ENCODE measurements at places on chromosomes 2 and 18. TPM values are rescaled to one million over a fixed set of nuclear protein-coding genes. Genes with fewer than 3 reads are reported as not detected.

Gene CYP27A1
- 10.8 TPM for total RNA-seq

Gene GPR39
- 0.20 TPM for total RNA-seq

DNA sequence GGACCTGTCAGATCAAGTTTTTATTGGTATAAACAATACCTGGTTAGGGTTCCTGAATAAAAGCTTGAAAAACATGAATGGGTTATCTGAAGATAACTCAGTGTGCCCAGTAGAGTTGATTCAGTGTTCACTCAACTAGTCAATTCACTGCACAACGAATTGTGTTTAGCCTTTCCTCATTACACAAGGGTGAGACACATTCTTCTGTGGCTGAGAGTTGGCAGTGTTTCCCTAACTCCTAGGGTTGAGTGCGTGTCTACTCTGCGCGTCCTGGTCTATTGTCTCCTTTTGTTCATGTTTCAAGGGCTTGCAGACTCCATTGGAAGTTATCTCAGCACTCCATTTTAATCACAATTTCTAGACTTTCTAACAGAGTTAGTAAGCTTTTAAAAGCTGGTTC is 32.8 kb upstream of the TMEM178A start:
- no peak for DNase-seq

Gene C2orf81
- 0.30 TPM for total RNA-seq
